ENCODE measurements at places on chromosomes 13 and 19.

- no peak for DNase-seq
Measured at GRCh38 chr19:28021259-28022185, 1191.4 kb downstream of the UQCRFS1 start.

DNA sequence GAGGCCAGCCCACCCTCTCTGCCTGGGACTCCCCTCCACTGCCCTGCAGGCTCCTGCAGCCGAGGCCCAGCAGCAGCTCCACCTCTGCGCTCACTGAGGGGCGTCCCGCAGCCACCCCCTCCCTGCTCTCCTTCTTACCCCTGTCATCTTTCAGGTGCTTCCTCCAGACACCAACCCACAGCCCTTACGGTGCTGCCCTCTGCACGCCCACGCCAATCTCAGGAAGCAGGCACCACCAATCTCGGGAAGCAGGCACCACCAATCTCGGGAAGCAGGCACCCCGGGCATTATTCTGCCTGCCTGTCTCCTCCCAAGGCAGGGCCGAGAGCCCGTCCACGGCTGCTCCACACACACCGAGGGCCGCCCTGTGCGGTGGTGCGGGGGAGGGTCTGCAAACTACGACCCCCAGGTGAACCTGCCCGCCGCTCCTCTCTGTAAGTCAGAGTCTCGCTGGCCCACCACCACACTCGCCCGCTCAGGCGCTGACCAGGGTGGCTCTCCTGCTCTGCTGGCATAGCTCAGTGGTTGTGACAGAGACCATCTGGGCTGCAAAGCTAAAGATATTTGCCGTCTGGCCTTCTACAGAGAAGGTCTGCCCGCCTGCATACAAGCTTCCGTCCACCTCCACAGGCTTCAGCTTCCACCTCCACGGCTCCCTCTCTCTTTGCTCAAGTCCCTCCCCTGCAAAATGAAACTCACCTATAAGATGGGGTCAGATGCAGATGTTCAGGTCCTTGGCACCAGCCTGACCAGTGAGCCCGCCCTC, 2.9 kb downstream of the LSM7 start:
- no peak for DNase-seq

DNA sequence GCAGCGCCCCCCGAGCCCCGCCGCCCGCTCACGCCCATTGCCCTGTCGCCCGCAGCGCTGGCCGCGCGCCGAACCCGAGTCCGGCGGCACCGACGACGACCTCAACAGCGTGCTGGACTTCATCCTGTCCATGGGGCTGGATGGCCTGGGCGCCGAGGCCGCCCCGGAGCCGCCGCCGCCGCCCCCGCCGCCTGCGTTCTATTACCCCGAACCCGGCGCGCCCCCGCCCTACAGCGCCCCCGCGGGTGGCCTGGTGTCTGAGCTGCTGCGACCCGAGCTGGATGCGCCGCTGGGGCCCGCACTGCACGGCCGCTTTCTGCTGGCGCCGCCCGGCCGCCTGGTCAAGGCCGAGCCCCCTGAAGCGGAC, 518 bp downstream of the KLF2 start:
- DNase-seq = no peak

- no peak for DNase-seq
Measured at GRCh38 chr19:36028313-36029041, 4.2 kb downstream of the CLIP3 start.

GRCh38 chr13:80382576-80382975, 41.6 kb upstream of the SPRY2 start:
- no peak for DNase-seq

DNA sequence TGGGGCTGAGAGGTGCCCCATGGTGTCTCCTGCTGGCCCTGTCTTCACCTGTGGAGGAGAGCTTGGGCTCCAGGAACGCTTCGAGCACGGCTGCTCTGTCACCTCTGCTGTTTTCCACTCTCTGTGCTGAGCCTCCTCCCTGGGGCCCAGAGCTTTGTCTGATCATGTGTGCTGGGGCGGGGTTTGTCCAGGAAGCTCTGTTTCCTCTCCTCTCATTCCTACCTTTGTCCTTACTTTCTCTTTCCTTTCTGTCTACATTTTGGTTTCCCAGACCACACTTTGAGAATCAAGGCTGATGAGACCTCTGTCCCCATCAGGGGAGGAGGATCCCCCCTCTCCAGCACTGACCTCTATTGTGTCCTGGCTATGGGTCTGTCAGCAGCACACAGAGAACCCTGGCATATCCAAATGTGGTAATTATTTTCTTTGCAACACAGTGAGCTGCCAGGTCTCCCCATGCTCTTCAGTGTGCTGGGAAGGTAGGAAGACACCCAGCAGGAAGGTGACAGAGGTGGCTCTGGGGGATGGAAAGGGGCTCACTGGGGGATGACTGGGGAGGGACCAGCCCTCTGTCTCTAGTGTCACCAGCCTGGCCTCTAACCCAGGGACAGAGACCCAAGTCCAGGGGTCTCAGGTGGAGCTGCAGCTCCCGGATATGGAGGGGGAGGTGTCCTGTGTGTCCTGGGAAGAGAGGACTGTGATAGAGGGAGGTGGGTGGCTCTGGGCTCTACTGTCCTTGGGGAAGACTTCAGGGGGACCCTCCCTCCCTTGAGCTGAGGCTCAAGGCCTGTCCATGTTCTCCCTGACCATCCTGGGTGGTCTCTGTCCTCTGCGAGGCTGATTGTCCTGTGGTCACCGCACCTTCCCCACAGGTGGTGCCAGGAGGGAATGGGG, at the start of gene CEACAM1:
TSS of gene CEACAM1 (minus strand) at position 128 of the 894 bp plus-strand sequence. CDS start at position 21, 107 bp downstream.
- DNase-seq = no peak

- DNase-seq = no peak
Measured at GRCh38 chr19:46303691-46304397, 7.0 kb downstream of the HIF3A start.

GRCh38 chr13:40440990-40441820, 225.2 kb downstream of the FOXO1 start:
- no peak for DNase-seq

GRCh38 chr19:5339198-5339949, 1.2 kb downstream of the PTPRS start:
- no peak for DNase-seq

DNA sequence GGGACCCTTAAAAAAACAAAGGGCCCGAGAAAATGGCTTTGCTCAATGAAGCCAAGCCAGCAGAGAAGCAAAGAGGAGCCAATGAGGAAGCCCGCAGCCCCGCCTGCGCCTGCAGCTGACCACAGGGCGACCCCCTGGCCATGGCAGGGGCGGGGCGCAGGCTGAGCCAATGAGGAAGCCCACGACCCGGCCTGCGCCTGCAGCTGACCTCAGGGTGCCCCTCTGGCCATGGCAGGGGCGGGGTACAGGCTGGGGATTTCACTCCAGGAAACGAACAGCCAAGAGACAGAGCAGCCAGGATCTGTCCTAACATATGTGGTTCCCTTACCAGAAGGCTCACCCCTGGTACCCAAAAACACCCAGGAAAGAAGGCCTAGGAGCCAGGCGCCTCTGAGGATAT, 101.4 kb downstream of the STK24 start:
- DNase-seq = no peak

DNA sequence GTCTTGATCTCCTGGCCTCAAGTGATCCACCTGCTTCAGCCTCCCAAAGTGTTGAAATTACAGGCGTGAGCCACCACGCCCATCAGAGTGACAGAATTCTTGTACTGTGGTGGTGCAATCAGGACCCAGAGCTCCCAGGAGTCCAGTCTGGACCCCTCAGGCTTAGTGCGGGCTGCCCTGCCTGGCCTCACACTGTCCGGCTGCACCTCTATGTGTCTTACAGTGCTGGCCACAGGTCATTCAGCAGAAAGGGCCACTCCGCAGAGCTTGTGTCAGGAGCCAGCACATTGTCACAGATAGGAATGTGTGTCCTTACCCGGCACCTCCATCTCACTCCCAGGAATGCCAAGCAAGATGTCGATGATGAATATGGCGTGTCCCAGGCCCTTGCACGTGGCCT, 49.2 kb downstream of the SMARCA4 start:
- no peak for DNase-seq

DNA sequence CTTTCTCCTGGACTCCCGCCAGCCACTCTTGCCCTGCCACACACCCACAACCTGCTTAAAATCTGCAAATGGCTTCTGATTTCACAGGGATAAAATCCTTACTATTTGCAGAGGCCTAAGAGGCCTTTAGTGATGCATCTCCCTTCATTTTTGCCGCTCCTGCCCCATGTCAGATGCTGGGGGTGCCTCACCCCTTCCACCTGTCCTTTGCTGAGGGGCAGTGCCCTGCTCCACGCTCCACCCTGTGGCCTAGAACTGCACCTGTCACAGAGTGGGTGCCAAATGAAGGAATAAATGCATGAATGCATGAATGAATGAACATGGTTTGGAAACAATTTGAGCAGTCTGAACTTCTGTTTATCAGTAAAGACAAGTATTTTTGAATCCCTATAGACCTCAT, 34.1 kb upstream of the UQCRFS1 start:
- DNase-seq = no peak

DNA sequence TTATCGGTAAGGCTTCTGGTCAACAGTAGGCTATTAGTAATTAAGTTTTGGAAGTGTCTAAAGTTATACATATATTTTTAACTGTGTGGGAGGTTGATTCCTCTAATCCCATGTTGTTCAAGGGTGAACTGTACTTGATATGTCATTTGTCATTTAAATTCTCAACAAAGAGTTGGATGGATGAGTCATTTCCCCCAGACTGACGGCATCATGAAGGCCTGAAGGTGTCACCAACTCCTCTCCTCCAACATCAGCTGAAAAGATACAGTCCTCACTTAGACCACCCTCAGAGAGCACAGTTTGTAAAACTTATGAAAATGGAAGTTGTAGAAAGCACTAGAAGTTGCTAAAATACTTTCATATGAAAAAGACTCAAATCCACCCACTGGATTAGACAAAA, 48.8 kb downstream of the DCLK1 start:
- DNase-seq = no peak

GRCh38 chr19:29651622-29652394, 13.5 kb upstream of the PLEKHF1 start:
- DNase-seq = no peak

- DNase-seq = no peak
Measured at GRCh38 chr19:4776436-4777211, 14.9 kb upstream of the FEM1A start.

DNA sequence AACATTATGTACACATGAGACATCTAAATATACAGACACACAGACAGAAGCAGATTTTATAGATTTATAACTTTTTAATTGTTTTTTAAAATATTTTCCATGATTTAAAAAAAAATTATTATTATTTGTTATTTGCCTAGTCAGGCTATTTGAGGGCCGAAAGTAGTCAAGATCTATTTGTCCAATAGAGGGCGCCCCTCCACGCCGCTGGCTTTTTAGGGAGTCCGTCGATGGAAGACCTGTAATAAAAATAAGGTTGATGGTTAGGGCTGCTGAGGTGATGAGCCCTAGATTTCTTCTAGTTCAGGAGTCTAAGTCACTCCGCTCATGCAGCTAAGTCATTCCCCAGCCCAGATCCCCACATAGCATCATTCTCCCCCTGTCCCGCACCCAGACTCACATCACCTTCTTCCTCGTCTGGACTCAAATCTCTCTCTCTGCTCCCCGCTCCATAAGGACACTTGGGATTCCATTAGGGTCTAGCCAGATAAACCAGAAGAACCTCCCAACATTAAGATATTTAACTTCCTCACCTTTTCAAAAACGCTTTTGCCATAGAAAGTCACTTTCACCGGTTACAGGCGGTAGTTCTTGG, 33.9 kb upstream of the CEACAM21 start:
- DNase-seq = peak; percentile 70
